ENCODE measurements at places on chromosomes 1 and 21.
A peak's percentile ranks its signal among the peaks of the same experiment; 100 is the strongest.

DNA sequence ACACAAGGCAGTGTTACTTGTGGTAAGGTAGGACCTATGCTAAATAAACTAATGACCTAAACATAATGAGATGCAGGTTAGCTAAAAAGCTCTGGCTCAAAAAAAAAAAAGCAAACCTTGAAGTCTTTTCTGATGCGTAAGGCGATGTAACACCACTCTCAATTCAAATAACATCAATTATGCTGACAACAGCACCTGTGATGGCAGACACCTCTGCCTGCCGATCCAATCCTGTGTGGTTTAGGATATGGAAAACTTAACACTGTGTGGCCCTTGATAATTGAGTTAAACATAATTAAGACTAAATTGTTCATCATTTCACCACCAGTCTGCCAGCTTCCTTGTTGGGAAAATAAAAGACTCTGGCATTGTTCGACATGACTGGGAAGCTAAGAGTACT, 9.1 kb downstream of the RPAP2 start:
- no peak overlapping the region for H3K4me3 ChIP-seq
- H3K4me1 ChIP-seq = no peaks in the 10 kb centered on the region
- H3K27ac ChIP-seq = no peak overlapping the region

DNA sequence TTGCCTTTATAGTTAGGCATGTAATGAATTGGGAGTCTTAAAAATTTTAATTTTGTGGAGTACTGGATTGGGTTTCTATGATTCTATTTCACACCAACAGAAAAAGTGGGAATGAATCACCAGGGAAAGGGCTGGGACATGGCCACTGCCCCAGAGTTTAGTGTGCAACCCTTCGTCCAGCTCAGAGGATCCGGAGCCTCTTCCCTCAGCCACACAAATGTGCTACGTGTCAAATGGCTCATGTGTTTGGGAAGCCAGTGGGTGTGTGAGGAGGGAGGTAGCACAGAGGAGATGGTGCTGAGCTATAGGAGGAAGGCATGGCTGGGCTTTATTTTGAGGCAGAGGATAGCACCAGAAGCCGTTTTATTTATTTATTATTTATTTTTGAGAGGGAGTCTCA, 247.3 kb downstream of the SIPA1L2 start:
- H3K4me1 ChIP-seq = no peaks in the 10 kb centered on the region
- H3K4me3 ChIP-seq = no peak overlapping the region
- H3K27me3 ChIP-seq = no peaks in the 10 kb centered on the region
- H3K36me3 ChIP-seq = no peaks in the 10 kb centered on the region
- no peak for DNase-seq

GRCh38 chr1:235878082-235878811, 11.5 kb upstream of the LYST start:
- H3K27me3 ChIP-seq = no peaks in the 10 kb centered on the region
- H3K36me3 ChIP-seq = no peaks in the 10 kb centered on the region
- H3K4me1 ChIP-seq = no peaks in the 10 kb centered on the region
- no peak overlapping the region for H3K27ac ChIP-seq

DNA sequence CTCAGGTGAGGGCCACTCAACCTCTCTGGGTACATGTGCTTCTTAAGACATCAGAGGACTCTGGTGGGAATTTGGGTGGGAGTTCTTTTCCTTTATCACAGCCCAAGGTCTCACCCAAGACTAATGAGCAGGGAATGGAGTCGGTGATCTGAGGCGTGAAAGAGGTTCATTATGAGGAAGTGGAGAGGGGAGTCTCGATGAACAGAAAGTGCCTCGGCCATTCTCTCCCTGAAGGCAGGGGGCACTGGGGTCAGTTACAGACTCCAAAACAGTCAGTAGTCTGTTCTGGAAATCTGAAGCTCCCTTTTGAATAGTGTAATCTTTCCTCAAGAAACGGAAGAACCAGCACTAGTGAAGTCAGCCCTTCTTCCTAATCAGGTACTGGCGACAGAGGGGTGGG, 36.2 kb downstream of the HSD3B2 start:
- no peaks in the 10 kb centered on the region for H3K4me1 ChIP-seq
- no peak for DNase-seq
- no peaks in the 10 kb centered on the region for H3K36me3 ChIP-seq
- no peak overlapping the region for H3K27ac ChIP-seq
- no peak overlapping the region for H3K4me3 ChIP-seq
- H3K27me3 ChIP-seq = no peaks in the 10 kb centered on the region

GRCh38 chr1:41322835-41323234, 38.4 kb upstream of the FOXO6 start:
- no peak overlapping the region for H3K27ac ChIP-seq
- no peaks in the 10 kb centered on the region for H3K27me3 ChIP-seq
- H3K36me3 ChIP-seq = no peaks in the 10 kb centered on the region
- no peaks in the 10 kb centered on the region for H3K4me1 ChIP-seq
- no peak for DNase-seq

- no peaks in the 10 kb centered on the region for H3K36me3 ChIP-seq
- H3K4me1 ChIP-seq = peaks cover 18% of the 10 kb centered on the region
- DNase-seq = peak; percentile 87
- H3K27me3 ChIP-seq = no peaks in the 10 kb centered on the region
- H3K27ac ChIP-seq = no peak overlapping the region
Measured at GRCh38 chr1:84785271-84786036, 95.2 kb upstream of the SSX2IP start.

GRCh38 chr1:31335007-31335406, 37.9 kb downstream of the FABP3 start:
- no peak overlapping the region for H3K27ac ChIP-seq
- no peaks in the 10 kb centered on the region for H3K27me3 ChIP-seq
- DNase-seq = peak; percentile 63
- H3K36me3 ChIP-seq = peaks cover 8% of the 10 kb centered on the region
- no peak overlapping the region for H3K4me3 ChIP-seq
- no peaks in the 10 kb centered on the region for H3K4me1 ChIP-seq
